NCI-H2081 treated with DMSO at 0.1 percent for 48 hours (cell line): ENCODE measurements at places on chromosomes 7 and 10.
A peak's percentile ranks its signal among the peaks of the same experiment; 100 is the strongest.

GRCh38 chr10:851901-852300 lies 79.6 kb downstream of the LARP4B start:
- DNase-seq = no peak

DNA sequence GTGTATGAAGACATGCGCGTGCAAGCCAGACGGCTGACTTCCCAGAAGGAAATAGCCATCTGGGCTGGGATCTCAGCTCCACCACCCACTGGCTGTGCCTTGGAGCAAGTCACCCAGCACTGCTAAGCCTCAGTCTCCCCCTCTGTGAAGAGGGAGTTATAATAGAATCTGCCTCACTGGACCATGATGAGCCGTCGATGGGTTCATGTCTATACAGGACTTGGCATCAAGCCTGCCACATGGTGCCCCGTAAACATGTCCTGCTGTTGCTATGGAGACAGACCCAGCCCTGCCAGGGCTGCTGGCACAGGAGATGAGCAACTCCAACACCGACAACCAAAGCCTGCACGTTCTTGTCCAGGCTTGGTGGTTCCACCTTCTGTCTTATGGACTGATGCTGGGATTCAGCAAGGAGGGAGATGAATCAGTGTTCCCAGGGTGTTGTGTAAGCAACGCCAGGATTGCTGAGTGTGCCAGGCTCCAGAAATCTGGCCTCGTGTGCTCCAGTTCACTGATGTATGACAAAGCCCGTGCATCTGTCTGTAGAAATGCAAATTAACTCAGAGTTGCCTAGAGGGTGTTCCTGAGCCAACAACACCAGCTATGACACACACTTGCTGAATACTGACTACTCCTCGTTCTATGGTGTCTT lies 5.6 kb downstream of the GPR15LG start:
- no peak for DNase-seq

DNA sequence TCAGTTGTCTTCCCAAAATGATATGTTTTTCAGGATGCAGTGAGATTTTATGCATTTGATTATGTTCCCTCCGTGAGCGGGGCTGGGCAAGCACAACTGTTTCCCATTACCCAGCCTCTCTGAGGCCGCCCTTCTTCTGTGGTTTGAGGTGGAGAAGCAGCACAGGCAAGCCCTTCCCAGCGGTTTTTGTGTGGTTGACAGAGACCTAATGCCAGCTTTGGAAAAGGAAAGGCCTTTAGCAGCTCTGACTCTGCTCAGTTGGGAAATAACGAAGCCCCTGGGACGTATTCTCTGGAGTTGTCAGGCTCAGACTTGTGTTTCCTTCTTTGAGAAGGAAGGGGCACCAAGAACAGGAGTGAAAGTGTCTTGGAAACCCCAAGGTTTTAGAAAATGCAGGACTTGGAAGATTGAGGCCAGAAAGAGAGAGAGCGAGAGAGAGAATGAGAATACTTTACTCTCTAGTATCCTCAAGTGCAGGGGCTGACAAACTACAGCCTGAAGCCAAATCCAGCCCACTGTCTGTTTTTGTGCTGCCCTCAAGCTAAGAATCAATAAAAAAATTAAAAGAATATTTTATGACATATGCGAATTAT lies 20.6 kb upstream of the PDCD4 start:
- no peak for DNase-seq

GRCh38 chr7:4271716-4272015 lies 410.4 kb upstream of the FOXK1 start:
- no peak for DNase-seq

DNA sequence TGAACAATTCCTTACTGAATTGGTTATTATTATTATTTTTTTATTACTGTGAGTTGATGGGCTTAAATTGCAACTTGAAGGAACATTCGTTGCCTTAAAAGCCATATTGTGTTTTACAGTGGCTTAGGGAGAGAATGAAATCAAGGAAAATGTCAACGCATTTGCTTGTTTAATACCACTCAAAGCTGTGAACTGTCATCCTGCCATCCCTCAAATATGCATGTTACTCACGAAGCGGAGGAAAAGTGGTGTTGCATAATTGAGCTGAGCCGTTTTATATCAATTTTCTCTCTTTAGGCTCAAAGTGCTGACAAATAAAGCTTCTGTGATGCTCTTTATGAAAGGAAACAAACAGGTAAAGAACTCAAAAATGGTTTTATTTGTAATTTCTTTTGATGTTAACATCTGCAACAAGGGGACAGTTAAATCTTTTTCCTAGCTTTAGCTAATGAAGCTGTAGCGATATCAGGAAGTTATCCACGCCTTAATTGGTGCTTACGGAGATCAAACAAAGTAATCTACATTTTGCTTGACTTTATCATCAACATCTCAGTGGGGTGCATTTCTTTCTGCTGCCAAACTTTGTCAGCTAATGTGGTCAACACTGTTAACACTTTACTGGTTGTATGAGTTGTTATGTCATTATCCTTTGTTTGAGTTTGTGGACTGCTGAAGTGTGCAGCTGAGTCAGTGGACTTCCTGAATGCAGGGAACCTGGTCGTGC lies 33.1 kb downstream of the GLRX3 start:
- DNase-seq = peak; percentile 25

DNA sequence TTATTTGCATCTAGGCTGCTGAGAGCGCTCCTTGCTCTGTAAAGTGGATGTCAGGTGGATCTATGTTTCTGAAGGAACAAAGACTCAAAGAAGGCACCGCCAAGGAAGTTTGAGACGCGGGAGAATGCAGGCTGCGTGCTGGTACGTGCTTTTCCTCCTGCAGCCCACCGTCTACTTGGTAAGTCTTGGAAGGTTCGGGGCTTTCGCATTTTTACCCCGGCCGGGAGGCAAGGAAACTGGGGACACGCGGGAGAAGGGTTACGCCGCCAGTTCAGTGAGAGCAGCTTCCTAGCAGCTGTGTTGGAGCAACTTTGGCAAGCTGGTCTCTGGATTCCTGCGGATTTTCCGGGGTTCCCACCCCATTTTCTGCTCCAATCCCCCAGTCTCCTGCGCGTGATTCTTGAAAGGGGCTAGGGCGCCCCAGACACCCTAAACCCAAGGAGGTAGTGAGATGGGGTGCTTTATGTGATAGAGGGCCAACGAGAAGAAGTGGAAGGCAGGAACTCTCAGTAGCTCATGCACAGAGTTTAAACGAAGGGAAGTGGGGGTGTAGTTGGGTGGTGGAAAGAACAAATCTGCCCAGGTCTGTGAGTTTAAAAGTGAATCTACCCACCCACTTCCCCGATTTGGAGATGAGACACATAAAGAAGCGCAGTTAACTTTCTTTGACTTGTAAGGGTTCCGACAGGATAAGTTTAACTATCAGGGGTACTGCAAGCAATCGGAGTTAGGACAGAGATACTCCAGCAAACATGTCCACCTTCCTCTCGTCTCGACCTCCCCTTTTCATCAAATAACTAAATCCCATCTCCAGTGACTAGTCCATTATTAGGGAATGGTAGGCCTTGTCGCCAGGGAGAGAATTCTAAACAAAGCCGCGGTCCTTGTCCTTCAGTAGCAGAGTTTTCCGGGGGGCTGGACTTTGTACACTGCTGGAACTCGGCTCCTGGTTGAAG lies 2.5 kb downstream of the NXPH1 start:
- no peak for DNase-seq

DNA sequence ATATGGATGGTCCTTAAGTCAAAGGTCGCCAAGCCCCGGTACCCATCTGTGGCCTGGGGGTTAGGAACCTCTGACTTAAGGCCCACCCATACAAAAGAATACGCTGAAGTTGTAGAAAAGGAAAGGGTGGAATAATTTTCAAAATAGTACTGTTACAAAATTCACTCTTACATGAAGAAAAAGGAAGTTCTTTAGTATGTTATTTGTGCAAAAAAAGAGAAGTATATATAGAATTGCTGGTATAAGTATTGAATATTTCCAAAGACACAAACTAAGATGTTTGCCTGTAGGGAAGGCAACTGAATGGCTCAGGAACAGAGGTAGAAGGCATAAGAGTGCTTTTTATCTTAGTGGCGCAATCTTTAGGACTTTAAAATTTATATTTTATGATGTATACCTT lies 78.7 kb downstream of the PRLHR start:
- no peak for DNase-seq

- no peak for DNase-seq
These were observed 134.1 kb downstream of the FZD1 start for GRCh38 chr7:91398341-91398740.

- DNase-seq = no peak
These were observed 16.8 kb upstream of the GDF10 start for GRCh38 chr10:47283101-47283630.

DNA sequence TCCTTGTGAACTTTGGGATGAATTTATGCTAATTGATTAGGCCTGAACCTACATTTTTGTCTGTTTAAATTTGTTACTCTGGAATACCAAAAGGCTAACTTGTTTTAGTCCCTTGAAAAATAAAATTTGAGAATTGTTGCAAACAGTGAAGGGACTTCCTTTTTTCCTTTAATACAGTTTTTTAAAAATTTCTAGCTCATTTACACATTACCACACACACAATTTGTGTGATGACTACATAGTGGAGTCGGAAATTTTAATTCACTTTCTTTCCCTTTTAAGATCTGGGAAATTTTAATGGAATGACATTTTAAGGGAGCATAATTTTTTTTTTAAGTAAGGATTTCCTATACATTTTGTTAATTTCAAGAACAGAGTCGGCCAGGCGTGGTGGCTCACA lies 8.6 kb upstream of the TMEM236 start:
- no peak for DNase-seq

GRCh38 chr10:6200734-6201515 lies 1.8 kb upstream of the PFKFB3 start:
- no peak for DNase-seq

DNA sequence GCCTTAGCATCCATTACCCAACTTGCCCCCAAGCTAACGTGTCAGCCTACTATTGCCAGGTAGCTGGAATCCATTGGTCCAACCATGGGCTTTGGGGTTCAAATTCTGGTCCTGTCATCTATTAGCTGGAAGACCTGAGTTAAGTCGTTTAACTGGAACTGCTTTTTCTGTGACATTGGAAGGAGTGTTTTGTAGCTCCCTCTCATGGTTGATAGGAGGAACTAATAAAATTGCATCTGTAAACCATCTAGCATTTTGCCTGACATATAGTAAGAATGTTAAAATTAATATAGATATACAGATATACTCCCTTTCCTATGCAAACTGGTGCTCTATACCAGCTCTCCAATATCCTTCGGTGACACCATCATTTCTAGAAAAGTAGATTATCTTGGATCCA lies 23.8 kb upstream of the SLF2 start:
- no peak for DNase-seq

- no peak for DNase-seq
These were observed 1.4 kb downstream of the HPS6 start for GRCh38 chr10:102066399-102067088.

GRCh38 chr10:93573924-93574323 lies 7.5 kb downstream of the FFAR4 start:
- no peak for DNase-seq

- no peak for DNase-seq
These were observed 9.3 kb upstream of the GTPBP4 start for GRCh38 chr10:978826-979421.

- DNase-seq = no peak
These were observed 1.4 kb downstream of the KIN start for GRCh38 chr10:7786430-7786829.

- DNase-seq = no peak
These were observed 62.4 kb downstream of the THNSL1 start for GRCh38 chr10:25078658-25079431.

- no peak for DNase-seq
These were observed 136.7 kb upstream of the TCERG1L start for GRCh38 chr10:131448171-131448570.

GRCh38 chr10:43054593-43054992 lies 22.3 kb upstream of the RET start:
- DNase-seq = no peak

GRCh38 chr7:154817224-154817896 lies 185.6 kb downstream of the PAXIP1 start:
- DNase-seq = no peak

GRCh38 chr7:112020800-112021199 lies 185.4 kb downstream of the DOCK4 start:
- no peak for DNase-seq

- no peak for DNase-seq
These were observed 81.2 kb upstream of the PPIF start for GRCh38 chr10:79266084-79266483.

GRCh38 chr7:158829021-158829341 lies 328 bp downstream of the ESYT2 start:
- no peak for DNase-seq

DNA sequence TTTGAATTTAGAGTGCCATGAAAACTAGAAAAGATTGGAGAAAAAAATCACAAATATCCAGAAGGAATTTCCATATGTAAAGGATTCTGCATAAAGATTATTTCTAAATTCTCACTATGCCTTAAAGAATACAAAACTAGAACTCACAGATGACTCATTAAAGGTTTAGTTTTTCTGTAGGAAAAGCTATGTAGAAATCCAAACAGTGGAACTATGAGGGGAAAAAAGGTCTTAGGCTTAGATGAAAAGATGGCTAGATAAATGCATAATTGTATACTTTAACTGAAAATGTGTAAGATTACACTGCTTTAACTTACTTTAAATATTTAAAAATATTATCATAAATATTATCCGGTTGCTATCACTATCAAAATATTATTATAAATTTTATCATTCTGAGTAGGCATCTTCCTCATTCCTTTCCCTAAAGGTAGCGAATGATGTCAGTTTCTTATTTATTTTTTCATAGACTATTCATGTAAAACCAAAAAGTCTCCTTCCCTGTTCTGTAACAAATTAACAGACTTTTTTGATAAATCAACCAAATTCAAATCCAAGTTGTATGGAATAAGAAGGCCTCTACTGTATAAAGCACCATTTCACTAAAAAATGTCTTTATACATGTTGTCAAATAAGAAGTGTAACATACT lies 69.1 kb upstream of the COMTD1 start:
- DNase-seq = no peak

- no peak for DNase-seq
These were observed 1.8 kb upstream of the OPN1SW start for GRCh38 chr7:128777156-128778123.

DNA sequence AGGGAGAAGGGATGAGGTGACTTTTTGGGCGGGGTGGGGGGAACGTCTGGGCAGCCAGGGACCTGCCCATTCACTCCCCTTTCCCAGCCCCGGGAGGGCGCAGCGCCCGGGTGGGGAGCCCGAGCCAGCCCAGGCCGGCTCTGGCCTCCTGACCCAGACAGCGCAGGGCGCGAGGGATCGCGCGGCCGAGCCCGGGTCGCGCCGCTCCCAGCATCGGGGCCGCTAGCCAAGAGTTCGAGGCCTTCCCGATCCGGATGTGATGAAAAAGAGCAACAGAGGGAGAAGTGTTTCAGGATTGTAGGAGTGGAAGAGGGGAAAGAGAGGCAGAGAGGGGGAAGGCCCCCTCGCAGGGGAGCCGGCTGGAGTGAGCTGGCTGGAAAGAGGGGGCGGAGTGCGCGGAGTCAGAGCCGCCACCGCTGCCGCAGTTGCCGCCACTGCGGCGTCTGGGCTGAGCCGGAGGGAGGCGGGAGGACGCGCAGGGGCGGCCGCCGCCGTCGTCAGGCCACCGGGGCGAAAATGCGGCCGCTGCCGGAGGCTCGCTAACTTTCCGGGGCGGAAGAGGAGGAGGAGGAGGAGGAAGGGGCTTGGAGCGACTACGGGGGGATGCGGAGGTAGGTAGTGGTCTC lies at the start of gene MDFIC:
Gene MDFIC, plus strand, starts transcription at position 69 of the 626 bp plus-strand sequence. CDS start 940 bp downstream, outside the sequence.
- no peak for DNase-seq
